ENCODE measurements at places on chromosomes 6 and 20.

- no peak for DNase-seq
Measured at GRCh38 chr20:11844691-11845090, 73.0 kb upstream of the BTBD3 start.

DNA sequence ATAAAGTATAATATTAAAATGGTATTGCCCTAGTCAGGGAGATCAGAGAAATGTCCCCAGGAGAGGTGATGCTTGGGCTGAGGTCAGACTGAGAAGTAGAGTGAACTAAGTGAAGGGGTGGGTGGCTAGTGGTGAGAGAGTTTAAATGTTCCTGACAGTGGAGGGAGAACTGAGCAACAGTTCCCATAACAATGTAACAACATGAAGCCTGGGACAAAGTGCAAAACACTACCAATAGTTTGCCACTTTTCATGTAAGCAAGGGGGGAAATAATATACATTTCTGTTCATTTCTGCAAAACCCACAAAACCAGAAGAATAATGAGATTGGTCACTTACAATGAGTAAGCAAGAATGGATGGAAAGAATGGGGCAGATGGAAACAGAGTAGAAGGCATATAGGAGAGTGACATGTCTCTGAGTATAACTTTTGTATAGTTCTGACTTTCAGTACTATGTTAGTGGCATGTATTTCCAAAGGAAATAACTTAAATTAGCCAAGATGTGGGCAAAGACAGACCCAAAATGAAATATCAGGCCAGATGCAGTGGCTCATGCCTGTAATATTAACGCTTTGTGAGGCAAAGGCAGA lies 13.3 kb upstream of the FAXC start:
- DNase-seq, result no peak

- no peak for DNase-seq
Measured at GRCh38 chr6:31058128-31058894, 48.0 kb downstream of the MUC22 start.

DNA sequence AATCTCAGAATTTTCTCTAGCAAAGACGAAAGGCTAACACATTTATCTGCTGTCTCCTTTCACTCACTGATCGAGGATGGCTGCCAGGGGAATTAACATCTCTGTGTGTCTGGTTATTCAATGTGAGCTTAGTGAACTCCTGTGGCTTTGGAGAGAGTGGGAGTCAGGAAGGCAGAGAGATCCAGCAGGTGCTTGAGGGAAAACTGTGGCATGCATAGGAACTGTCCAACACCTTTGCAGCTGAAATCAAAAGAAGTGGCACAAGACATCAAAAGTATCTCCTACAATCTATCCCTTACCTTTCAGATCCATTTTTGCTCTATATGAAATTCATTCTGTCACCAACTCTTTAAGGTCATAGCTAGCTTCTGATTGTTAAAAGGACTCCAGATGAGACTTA lies 11.8 kb upstream of the FAM184A start:
- DNase-seq, result no peak

GRCh38 chr6:120671519-120671918 lies 662.8 kb downstream of the TBC1D32 start:
- DNase-seq, result no peak

GRCh38 chr6:150191809-150192208 lies 49.0 kb downstream of the PPP1R14C start:
- DNase-seq, result no peak

DNA sequence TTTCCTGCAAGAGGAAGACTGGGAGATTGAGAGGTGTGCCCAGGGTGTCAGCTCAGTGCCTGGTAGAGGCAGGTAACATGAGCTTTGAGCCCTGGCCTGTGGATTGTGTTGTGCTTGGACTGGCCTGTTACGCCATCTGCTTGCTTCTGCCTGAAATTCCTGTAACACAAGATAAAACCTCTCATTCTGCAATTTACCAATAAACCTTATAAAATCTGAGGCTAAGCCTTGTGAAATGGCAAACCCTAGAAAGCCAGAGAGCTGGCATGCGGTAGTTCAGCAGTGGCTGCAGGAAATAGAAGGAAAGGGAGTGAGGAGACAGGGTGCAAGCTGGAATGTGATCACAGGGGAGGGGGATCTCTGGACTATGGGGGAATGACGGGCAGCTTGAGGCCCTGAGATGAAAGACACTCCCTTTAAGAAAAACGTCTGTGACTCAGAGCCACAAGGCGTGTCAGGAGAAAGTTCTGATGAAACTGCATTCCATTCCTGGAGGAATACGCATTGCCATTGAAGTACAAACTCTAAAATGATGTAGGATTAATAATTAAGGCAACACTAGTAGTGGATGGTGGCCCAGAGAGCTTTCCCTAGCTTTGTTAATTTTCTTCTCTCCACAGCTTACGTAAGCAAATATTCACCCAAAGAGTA lies 26.3 kb upstream of the TFAP2A start:
- DNase-seq, result no peak

- no peak for DNase-seq
Measured at GRCh38 chr6:90610301-90610750, 23.5 kb upstream of the MAP3K7 start.

DNA sequence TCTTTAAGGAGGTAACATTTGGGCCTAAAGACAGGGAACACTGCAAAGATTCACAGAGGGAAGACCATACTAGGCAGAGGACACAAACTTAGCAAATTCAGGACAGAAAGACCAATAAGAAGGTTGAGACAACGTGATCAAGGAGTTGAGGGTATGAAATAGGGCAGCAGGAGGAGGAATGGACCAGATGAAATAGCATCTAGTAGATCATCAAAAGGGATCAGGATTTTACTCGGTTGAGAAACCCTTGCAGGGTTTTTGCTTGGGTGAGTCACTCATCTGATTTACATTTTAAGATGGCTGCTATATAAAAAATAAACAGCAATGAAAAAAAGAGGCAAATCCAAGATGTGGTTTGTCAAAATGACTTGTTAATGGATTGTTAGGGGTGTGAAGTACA lies 4.7 kb downstream of the BCLAF1 start:
- DNase-seq, result no peak

DNA sequence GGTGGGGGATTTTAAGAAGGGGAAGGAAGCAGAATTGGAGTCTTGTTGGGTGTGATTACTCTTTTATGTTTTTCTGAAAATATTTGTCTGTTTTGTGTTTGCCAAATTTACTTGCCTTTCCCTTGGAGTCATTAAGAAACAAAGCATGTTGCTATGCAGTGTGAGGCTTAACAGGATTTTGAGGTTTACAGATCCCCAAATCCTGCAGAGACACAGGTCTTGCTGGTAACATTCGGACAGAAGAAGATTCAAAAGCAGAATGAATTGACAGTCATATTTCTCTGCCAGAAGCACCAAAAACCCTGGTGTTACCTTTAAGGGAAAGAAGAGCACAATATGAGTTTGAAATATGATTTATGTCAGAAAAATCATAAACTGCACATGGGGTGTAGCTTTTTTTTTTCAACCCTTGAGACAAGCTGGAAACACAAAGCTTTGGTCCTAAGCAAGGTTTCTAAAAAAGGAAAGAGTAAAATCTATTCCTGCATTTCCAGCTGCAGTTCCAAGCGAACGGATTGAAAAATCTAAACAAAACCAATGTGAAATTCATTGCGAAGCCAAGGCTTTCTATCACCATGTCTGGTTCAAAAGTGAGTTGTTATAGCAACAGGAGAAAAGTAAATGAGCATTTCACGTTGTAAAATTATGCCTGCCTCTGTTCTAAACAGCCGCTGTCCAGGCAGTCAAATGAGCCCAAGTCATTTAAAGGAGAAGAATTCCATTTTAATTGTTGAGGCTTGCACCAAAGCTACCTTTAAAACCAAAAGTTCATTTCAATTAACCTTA lies 358.9 kb upstream of the SASH1 start:
- DNase-seq, result no peak

GRCh38 chr20:4108495-4109306 lies 93.3 kb upstream of the RNF24 start:
- DNase-seq, result peak; percentile 35

GRCh38 chr6:16758163-16758975 lies 2.9 kb downstream of the ATXN1 start:
- no peak for DNase-seq

DNA sequence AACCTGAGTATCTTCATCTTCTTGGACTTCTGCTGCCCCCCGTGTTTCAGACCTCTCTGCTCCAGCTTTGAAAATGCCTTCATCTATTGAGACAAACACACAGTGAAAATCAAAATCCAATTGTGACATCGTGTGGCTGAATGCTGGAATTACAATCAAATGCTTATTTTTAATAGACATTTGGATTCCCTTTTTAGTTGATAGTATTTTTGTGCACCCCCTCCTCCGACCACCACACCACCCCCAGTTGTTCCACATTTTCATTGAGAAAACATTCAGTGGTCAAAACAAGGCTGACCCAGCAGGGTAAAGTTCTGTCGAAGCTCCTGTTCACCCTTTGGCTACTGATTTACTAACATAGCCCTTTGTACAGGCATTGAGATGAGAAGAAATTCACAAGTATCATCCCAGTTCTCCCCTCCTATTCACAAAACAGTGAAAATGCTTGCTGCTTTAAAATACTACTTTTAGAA lies 79.0 kb downstream of the NRSN1 start:
- no peak for DNase-seq

DNA sequence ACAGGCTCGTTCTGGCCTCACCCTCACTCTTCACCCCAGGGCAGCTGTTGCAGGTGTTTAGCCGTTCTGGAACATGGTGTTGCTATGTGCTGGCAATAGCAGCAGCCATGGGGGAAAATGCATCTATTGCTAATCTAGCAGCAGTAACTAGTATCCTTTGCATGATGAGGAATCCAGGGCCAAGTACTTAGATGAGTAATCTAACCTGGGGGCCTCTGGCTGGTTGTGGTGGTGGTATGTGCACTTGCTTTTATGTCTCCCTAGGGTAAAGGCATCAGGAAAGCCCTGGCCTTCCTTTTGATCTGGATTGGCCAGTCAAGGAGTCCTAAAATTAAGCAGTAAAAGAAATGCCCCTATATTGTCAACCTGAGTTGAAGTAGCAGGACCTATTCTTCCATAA lies 594.5 kb upstream of the MAP3K7 start:
- DNase-seq, result no peak

- no peak for DNase-seq
Measured at GRCh38 chr20:22382742-22383141, 201.6 kb downstream of the FOXA2 start.

- DNase-seq, result no peak
Measured at GRCh38 chr6:2651536-2651935, 99.2 kb downstream of the MYLK4 start.

All from stimulated activated CD8-positive, alpha-beta memory T cell treated with anti-CD3 and anti-CD28 coated beads, Interleukin-15, amount 100 ng/mL, for 1 hour (primary cell).